NCI-H1105 treated with DMSO at 0.1 percent for 48 hours (cell line): ENCODE measurements at places on chromosomes 16 and 17.

DNA sequence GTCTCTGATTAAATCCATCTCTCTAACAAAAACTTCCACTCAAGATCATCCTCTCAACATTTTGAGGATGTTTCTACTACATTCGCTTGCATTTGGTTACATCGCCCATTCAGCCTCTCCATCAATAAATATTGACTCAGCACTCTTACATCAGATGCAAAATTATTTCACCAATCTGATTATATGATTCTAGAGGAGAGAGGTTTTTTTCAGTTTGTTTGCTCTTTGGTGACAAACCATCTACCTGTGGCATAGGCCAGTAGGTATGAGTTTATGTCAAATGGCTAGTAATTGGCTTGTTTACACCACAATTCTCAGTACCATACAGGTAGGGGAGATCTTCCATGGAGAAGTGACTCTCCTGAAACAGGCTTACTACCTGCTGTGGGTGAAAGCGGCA, 52.3 kb downstream of the TOX3 start:
- no peak for DNase-seq

GRCh38 chr16:4273858-4274311, 1.1 kb upstream of the TFAP4 start:
- DNase-seq: no peak

- DNase-seq: no peak
Measured at GRCh38 chr17:77128896-77129567, 11.7 kb upstream of the SEC14L1 start.

GRCh38 chr16:84448444-84448843, 56.0 kb downstream of the MEAK7 start:
- no peak for DNase-seq

DNA sequence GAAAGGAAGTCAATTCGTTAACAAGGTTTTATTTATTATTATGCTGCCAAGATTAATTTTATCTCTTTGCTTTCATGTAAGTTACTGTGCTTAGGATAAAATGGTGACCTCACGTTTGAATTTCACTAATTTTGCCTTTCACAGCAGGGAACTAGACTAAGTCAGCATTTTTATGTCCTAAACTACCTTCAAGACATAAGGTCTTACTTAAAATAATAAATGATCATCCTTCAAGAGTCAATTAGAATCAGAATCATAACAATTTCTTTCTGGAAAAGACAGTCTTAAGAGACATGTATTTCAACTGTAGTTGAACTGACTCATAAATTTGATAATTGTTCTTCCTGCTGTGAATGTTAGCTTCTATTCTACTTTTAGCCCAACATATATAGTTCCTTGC, 893.8 kb downstream of the KCNJ2 start:
- no peak for DNase-seq

GRCh38 chr16:3101841-3102470, 2.9 kb upstream of the ZSCAN10 start:
- no peak for DNase-seq

DNA sequence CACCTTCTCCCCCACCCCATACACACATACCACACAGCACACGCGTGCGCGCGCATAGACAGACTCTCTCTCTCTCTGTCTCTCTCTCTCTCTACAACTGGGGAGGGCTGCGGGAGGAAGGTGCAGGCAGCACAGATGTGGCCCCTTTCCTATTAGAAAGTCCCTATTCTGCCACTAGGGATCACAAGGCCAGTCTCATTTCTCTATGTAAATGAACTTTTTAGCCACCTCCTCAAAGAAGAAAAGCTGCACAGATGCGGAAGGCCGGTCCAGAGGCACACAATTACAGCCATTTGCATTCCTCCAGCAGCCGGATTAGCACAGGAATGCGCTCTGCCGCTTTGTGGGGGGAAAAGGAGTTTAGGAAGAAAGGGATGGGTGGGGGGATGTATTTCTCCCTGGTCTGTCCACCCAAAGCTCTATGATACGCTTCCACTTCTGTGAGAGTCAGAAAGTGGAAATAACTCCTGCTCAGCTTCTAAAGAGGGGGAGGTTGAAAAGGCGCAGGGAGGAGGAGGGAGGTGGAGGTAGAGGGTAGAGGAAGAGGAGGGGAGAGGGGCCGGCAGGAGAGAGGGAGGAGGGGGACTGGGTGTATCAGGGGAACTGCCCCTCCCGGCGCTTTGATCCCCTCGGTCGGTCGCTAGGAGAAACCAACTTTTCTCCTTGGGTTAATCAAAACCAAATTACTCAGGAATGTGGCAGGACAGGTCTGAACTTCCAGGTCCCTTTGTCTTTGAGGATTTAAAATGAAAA, 11.7 kb downstream of the ZFHX3 start:
- DNase-seq: no peak

DNA sequence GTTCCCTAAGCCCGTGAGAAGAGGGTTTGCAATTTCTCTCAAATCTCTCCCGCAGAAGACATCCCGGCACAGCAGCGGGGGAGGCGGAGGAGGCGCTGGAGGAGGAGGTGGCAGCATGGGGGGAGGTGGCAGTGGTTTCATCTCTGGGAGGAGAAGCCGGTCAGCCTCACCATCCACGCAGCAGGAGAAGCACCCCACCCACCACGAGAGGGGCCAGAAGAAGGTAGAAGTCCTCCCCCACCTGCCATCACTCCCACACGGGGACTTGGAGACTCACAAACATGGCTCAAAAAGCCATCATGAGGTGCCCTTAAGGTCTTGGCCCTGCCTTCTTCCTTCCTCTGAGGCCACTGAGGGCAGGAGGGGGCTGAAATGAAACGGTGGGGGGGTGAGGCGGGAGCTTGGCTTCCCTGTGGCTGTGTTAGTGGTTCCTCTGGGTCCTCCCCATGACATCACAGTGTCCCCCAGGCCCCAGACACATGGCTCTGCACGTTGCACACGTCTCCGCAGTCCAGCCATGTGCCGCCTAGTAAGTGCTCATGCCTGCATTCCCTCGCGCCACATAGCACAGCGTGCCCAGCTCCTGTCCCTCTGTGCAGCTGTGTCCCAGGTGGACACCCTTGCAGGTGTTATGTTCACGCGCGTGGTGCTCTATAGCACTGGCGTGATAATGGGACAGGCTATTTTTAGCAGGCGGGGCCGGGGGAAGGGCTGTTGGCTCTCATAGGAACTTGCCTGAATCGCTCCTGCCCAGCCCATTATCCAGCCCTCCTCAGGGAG, 6.9 kb downstream of the MLLT6 start:
- no peak for DNase-seq

DNA sequence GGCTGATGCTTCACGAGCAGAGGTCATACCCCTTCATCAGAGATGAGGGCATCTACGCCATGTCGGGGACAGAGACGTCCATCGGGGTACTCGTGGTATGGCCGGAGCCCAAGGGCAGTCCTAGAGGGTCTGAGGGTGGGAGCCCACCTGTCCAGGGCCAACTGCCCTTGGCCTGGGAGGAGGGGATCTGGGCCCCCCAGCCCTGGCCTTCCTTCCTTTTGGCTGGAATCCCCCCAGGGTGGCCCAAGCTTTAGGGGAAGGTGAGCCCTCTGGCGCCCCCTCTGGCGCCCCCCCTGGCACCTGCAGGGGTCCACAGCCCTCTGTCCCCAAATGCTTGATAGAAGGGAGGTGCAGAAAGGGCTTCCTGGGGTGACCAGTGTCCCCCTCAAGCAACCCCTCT, 69.3 kb downstream of the SCNN1B start:
- DNase-seq: no peak

DNA sequence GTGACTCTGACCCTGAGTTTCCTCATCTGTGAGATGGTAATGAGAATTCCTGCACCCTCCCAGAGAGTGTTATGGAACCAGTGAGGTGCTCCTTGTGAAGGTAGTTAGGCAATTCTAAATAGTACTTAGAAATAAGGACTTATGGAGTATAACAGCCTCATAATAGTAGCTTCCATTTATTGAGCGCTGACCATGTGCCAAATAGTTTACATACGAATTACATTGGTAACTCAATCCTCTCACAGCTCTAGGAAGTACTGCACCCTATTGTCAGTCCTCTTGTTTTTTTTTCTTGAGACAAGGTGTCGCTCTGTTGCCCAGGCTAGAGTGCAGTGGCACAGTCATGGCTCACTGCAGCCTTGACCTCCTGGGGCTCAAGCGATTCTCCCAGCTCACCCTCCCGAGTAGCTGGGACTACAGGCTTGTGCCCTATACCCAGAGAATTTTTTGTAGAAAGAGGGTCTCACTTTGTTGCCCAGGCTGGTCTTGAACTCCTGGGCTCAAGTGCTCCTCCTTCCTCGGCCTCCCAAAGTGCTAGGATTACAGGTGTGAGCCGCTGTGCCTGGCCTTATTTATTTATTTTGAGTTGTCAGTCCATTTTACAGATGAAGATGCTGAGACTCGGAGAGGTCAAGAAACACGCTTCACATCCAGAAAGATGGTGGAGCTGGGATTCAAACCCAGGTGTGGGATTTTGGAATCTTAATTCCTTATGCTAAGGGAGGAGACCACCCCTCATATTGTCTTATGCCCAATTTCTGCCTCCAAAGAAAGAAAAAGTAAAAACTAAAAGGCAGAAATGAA, 2.9 kb downstream of the TNS4 start:
- DNase-seq: peak; percentile 32

DNA sequence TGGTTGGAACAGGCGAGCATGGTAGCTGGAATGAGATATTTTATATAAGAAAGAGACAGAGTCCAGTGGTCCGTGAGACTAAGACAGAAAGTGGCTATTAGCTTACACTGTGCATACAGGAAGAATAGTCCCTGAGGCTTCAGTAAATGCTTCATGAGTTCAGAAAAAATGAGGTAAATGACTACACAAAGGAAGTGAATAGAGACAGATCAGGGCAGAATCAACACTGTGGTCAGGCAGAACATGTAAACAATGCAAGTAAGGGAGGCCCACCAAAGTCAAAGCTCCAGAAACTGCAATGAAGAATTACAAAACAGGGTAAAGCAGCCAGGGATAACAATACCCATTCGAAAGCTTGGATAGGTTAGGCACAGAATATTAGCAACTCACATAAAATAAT, 4.8 kb downstream of the ABCA10 start:
- DNase-seq: no peak

DNA sequence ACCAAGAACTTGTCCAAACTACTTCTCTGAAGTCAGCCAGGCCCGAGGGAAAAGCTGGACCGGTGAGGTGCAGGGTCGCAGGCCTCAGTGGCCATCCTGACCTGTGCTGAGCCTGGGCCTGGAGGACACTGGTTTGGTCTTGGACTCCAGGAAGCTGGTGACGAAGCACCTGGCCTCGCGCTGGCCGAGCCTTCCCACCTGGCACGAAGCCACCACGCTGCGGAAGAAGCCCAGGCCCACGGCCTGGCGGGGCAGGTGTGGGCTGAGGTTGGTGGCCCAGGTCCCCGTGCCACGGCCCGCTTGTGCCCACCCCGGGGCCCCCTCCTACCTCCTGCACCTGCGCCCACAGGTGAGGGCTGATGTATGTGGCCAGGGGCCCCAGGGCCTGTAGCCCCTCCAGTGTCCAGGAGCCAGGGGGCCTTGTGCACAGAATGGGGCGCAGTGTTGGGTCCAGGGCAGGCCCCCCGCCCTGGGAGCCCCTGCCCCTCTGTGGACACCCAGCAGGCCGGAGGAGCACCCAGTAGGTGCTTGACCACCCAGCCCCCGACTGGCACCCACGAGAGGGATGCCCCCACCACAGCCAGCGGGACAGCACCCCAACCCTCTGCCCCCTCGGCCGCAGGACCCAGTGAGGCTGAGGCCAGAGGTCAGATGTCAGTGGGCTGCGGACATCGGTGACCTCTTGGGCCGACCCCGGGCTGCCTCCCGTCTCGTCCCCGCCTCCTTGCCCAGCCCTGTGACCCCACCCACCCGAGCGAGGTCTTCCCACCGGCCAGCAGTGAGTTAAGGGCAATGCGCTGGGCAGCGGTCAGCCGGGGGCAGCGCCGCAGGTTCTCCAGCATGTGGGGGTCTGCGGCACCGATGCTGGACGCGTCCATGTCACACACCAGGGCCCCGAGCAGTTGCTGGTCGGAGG, 13.8 kb downstream of the MSLN start:
- no peak for DNase-seq

DNA sequence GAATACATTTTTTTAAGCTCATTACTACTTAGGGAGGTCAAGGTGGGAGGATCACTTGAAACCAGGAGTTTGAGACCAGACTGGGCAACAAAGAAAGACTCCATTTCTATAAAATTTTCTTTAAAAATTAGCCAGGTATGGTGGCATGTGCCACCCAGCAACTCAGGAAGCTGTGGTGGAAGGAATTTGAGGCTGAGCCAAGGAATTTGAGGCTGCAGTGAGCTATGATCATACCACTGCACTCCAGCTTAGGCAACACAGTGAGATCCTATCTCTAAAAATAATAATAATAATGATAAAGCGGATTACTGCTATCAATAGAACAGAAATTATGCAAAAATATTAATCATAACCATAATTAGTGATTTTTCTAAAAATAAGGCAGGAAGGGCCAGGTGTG, 170.3 kb downstream of the COPRS start:
- DNase-seq: no peak

GRCh38 chr17:55663400-55663799, 59.3 kb downstream of the TMEM100 start:
- DNase-seq: no peak

DNA sequence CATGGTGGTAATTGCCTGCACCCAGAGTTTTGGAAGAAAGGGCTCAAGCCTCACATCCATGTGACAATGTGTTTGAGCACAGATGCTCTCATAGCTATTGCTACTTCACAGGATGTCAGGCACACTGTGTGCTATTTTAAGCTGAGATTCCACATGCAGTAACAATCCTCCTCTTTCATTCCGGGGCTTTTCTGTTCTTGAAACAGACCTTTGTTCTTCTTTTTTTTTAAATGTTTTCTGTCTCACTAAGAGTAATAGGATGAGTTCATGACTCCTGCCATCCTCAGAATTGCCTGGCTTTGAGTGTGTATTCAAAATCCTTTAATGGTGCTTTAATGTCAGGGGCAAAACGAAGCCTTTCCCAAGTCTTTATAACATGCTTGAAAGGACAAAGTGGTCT, 198.9 kb downstream of the ABCC12 start:
- no peak for DNase-seq

- no peak for DNase-seq
Measured at GRCh38 chr17:8421571-8421970, 14.1 kb upstream of the NDEL1 start.
